ENCODE measurements at places on chromosomes 1 and 21.

DNA sequence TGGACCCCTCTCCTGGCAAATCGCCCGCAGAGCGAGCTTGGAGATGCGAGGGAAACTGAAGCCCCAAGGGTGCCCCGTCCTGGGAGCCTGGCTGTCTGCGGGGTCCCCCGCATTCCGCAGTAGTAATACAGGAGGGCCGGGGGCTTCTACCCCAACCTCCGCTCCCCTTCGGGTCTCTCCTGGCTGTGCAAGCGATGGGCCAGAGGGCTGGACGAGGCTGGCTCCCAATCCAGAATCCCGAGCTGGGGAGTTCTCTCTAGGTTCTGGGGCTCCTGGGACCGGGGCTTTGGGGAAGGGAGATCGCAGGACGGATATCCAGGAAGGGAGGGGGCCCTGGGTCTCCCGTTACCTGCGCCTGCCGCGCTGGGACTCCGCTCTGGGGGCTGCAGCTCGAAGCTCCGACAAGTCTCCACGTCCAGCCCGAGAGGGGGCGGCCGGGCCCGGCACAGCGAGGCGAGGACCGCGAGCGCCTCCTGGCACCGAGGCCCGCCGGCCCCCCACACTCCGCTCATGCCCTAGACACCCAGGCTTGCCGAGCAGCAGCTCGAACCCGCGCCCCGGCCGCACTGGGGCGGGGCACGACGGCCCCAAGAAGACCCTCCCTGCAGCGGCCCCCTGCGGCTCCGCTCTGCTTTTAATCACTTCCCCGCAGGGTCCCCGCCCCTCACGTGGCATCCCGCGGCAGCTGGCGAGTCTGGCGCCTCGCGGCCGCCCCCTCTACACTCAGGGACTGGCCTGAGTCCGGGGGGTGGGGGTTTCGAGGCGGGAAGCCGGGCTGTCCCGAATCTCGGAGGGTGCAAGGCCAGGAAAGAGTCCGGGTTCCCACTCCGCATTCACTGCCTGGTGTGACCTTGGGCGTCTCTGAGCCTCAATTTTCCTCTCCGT lies at the start of gene SYT6:
Gene SYT6, minus strand, starts transcription at position 609 of the 885 bp plus-strand sequence. Its CDS starts 97 bp downstream, at position 512.
- DNase-seq, result no peak

DNA sequence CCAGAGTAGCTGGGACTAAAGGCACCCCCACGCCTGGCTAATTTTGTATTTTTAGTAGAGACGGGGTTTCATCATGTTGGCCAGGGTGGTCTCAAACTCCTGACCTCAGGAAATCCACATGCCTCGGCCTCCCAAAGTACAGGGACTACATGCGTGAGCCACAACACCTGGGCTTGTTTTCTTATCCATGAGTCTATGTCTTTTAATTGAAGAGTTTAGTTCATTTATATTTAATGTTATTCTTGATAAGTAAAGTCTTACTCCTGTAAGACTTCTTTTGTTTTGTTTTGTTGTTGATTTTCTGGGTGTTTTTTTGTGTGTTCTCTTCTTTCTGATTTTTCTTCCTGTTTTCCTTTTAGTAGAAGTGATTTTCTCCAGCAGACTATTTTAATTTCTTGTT lies 621.0 kb downstream of the LTN1 start:
- no peak for DNase-seq

DNA sequence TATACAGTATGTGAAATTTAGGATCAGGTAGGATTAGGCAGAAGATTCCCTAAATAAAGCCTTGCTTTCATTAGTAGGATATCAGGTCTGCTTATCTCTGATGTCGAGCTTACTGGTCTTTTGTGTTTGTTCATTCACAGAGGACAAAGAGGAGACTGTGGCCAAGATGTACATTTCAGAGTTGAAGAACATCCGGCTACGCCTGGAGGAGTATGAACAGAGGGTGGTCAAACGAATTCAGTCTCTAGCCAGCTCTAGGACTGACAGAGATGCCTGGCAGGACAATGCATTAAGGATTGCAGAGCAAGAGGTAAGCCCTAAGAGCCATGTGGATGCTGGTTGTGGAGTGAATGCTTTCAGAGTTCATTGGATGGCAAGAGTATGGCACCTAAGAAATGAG lies 106.2 kb downstream of the MACF1 start:
- no peak for DNase-seq

GRCh38 chr21:34576041-34576511 lies 38.8 kb downstream of the RCAN1 start:
- DNase-seq, result no peak

- DNase-seq, result no peak
Measured at GRCh38 chr21:16908077-16908476, 604.8 kb upstream of the CXADR start.

GRCh38 chr1:98129491-98129890 lies 208.7 kb upstream of the DPYD start:
- no peak for DNase-seq

DNA sequence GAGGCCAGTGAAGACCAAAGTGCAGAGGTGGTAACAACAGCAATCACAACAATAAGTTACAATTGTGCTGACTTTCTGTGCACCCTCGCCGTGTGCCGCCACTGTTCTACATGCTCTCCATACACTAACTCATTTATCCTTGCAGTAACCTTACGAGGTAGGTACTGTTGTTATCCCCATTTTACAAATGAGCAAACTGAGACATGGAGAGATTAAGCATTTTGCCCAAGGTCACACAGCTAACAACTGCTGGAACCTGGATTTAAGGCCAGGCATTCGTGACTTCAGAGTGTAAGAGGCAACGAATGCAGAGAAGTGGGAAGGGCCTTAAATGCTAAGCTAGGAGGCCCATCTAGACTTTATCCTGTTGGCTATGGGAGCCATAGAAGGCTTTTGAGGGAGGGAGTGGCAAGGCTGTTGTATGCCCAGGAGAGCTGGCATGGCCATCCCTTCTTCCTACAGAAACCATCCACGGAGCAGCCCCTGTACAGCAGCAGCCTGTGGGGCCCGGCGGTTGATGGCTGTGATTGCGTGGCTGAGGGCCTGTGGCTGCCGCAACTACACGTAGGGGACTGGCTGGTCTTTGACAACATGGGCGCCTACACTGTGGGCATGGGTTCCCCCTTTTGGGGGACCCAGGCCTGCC lies 36.6 kb downstream of the AZIN2 start:
- no peak for DNase-seq

DNA sequence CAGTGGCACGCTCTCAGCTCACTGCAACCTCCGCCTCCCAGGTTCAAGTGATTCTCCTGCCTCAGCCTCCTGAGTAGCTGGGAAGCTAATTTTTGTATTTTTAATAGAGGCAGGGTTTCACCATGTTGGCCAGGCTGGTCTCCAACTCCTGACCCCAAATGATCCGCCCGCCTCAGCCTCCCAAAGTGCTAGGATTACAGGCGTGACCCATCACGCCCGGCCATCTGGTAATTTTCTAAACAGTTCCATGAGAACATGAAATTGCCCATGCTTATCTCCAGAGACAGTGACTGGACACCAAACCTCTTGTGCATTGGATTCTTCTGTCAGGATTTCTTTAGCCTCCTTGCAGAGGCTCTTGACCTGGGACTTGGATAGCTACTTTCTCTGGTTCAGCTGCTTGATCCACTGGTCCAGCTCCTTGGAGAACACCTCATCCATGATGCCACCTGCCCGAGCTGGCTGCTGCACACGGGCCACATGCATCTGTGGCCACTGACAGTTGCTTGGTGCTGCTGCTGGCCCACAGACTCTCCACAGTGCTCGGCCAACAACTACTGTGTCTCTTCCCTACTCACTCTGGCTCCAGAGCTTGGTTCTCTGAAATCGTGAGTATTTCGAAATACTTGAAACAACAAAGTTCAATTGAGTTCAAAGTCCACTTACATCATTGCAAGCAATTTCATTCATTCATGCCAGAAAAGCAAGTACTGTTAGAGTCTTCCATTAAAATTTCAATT lies 40.0 kb upstream of the CTPS1 start:
- DNase-seq, result no peak

DNA sequence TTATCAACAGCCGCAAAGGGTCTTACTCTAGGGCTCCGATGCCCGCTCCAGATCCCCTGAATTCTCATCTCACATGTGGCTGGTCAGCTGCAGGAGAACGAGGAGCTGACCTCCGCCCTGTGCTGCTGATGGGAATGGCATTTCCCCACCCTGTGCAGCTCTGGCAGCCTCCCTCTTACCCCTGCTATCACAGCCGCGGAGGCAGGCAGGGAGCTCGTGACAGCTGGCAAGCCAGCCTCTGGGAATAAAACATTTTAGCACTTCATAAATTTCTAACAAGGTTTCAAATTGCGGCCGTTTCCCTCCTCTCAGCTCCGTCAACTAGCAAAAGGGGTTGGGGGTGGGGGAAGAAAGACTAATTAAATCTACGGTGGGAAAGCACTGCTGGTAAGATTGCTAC lies 81.1 kb downstream of the DSCAM start:
- no peak for DNase-seq

All from activated T-helper 1 cell treated with Interleukin-2 at 50 U/mL for 16 hours (primary cell).